ENCODE measurements at places on chromosomes 7 and 10. TPM values are rescaled to one million over a fixed set of nuclear protein-coding genes. Genes with fewer than 3 reads are reported as not detected.

The LAMB1 gene
- 348 TPM for total RNA-seq

The ANKRD2 gene
- 0.85 TPM for total RNA-seq

The KIF20B gene
- 21.3 TPM for total RNA-seq

The CLEC2L gene
- not detected for total RNA-seq

The CDK14 gene
- 39.7 TPM for total RNA-seq

The CAMK2B gene
- 0.28 TPM for total RNA-seq

The KEL gene
- not detected for total RNA-seq

The LRIT1 gene
- not detected for total RNA-seq

The GPR158 gene
- total RNA-seq, result 0.19 TPM

The CLRN3 gene
- total RNA-seq, result not detected

The SLC39A12 gene
- not detected for total RNA-seq

The ADIRF gene
- 69.4 TPM for total RNA-seq

The CFAP58 gene
- total RNA-seq, result 1.1 TPM

The PRF1 gene
- not detected for total RNA-seq

The ACSL5 gene
- 0.96 TPM for total RNA-seq

The ANK3 gene
- total RNA-seq, result 93.2 TPM

The TFR2 gene
- total RNA-seq, result 0.77 TPM

The METTL27 gene
- 9.9 TPM for total RNA-seq

The NPSR1 gene
- total RNA-seq, result not detected

The SPDYE1 gene
- total RNA-seq, result not detected

The GARIN1A gene
- total RNA-seq, result 0.38 TPM

The HKDC1 gene
- 0.38 TPM for total RNA-seq

The SLC13A1 gene
- not detected for total RNA-seq

The BAMBI gene
- 8.6 TPM for total RNA-seq

The ARHGEF35 gene
- total RNA-seq, result 1.5 TPM

The PUS7 gene
- 20.0 TPM for total RNA-seq

The FAS gene
- 79.2 TPM for total RNA-seq

The CNPY1 gene
- total RNA-seq, result not detected

The NEUROG3 gene
- not detected for total RNA-seq

The SPAG6 gene
- total RNA-seq, result under 0.01 TPM

The KRIT1 gene
- 30.3 TPM for total RNA-seq

The AKR1C4 gene
- total RNA-seq, result not detected

The CCZ1B gene
- 27.0 TPM for total RNA-seq

The GIMAP6 gene
- total RNA-seq, result 0.56 TPM

The ICA1 gene
- not detected for total RNA-seq

The STAM gene
- 16.1 TPM for total RNA-seq

The OR2A5 gene
- not detected for total RNA-seq

The CCDC136 gene
- 7.6 TPM for total RNA-seq

The YWHAG gene
- 84.0 TPM for total RNA-seq

The IKZF1 gene
- not detected for total RNA-seq

The EMX2 gene
- total RNA-seq, result under 0.01 TPM

The SCART1 gene
- total RNA-seq, result 1.1 TPM

The HMX2 gene
- not detected for total RNA-seq

The SORCS3 gene
- not detected for total RNA-seq

The CHAT gene
- not detected for total RNA-seq

The FANK1 gene
- 5.4 TPM for total RNA-seq

The TBX20 gene
- total RNA-seq, result 11.5 TPM

The NEBL gene
- total RNA-seq, result 0.19 TPM

The PLXDC2 gene
- total RNA-seq, result 1.2 TPM

The CPA5 gene
- total RNA-seq, result not detected

The PSD gene
- 4.2 TPM for total RNA-seq

The LANCL2 gene
- total RNA-seq, result 22.8 TPM

The HABP2 gene
- total RNA-seq, result 0.19 TPM

The ATG9B gene
- total RNA-seq, result 2.0 TPM

The SEMA3E gene
- 0.38 TPM for total RNA-seq

The MMP21 gene
- total RNA-seq, result not detected

The C10orf62 gene
- total RNA-seq, result 0.19 TPM

All from regular cardiac myocyte (primary cell).